ENCODE measurements at places on chromosomes 4 and X.

- no peak for DNase-seq
These were observed 88.0 kb upstream of the RAPGEF2 start for GRCh38 chr4:159014859-159015258.

- DNase-seq, result no peak
These were observed 307.8 kb upstream of the GIMD1 start for GRCh38 chr4:106676173-106676921.

DNA sequence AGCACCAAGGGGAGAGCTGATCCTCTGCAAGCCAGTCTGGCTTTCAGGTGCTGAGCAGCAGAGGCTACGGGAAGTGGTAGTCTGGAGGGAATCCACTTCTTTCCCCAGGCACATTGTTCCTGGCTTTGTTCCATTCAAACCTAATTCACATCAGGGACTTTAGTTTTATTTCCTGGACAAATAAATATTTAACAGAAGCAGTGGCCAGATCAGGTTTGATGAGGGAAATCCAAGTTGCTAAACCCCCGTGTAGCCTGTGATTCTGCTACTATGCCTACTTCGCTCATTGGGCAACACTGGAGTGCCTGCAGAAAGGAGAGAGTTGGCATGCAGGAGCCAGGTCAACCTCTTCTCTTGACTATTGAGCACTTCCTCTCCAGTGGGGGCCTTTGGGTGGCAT, 13.8 kb upstream of the STBD1 start:
- DNase-seq, result no peak

GRCh38 chrX:71181558-71181909, 36.9 kb downstream of the NLGN3 start:
- peak; percentile 53 for DNase-seq

GRCh38 chr4:147815741-147816140, 83.9 kb downstream of the ARHGAP10 start:
- DNase-seq, result no peak

DNA sequence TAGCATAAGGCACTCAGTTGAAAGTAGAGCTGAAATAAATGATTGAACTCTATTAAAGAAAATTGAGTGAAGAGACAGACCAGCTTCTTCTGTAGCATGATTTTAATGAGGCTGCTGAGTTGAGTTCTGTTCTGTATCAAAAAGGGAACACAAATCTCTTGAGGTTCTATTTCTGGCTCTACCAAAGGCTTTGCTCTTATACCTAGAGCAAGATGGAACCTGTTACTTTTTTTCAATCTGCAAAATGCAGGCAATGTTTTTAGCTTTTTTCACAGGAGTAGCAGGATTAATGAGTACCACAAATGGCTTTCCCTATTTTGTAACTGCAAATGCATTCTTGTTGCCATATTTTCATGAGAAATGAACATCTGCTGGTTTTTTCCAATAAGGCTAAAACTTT, 4.2 kb upstream of the ERVMER34-1 start:
- no peak for DNase-seq

- DNase-seq, result no peak
These were observed 203.9 kb upstream of the VCX3A start for GRCh38 chrX:6738518-6739470.

DNA sequence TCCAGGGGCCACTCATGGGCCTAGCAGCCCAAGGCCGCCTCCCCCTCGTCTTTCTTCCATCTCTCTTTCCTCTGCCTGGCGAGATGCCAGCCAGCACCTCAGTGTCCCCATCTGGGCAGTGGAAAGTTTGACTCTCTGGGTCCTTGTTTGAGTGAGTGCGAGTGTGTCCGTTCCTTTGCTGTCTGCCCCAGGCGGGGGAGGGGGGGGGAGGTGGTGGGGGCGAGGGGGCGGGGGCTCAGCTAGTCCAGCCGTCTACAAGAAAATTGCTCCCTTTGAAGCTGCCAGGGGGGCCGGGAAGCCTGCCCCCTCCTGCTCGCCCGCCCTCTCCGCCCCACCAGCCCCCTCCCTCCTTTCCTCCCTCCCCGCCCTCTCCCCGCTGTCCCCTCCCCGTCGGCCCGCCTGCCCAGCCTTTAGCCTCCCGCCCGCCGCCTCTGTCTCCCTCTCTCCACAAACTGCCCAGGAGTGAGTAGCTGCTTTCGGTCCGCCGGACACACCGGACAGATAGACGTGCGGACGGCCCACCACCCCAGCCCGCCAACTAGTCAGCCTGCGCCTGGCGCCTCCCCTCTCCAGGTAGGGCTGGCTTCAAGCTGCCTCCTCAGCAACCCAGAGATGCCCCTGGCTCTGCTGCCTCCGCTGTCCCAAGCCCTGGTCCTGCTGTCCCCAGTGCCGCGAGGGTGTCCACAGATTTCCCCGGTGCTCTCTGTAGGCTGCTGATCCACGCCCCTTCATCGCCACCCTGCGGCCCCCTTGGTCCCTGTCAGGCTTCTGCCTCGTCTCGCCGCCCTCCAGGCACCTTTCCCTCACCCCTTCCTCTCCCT, at the start of gene BGN:
BGN (plus strand) TSS at position 440 of the 821 bp plus-strand sequence. CDS start 9,652 bp downstream, outside the sequence.
- no peak for DNase-seq

GRCh38 chr4:152956650-152957436, 20.7 kb downstream of the FHDC1 start:
- no peak for DNase-seq

- peak; percentile 47 for DNase-seq
These were observed 41.2 kb downstream of the SH3RF1 start for GRCh38 chr4:169229571-169230028.

GRCh38 chrX:30151964-30152363, 63.4 kb upstream of the MAGEB2 start:
- DNase-seq, result no peak

GRCh38 chr4:182869697-182870096, 47.5 kb downstream of the DCTD start:
- DNase-seq, result no peak

DNA sequence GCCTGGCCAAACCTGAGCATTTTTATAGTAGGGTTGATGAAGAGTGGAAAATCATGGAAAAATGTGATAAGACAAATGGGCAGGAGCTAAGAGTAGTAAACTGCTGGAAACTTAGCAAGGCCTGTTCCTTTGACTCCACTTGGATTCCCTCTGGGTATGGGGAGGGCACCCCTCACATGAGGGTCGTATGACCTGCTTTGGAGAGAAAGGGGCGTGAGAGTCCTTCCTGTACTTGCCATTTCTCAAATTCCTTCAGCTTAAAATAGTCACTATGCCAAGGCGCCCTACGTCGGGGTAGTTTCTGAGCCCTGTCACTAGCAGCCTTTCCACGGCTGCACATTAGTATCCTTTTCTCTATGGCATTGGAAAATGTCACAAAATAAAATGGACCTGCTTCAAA, 49.1 kb downstream of the GPRIN3 start:
- no peak for DNase-seq

- no peak for DNase-seq
These were observed 13.5 kb downstream of the SNCA start for GRCh38 chr4:89823416-89823815.
